M059J (cell line): ENCODE measurements at places on chromosomes 11 and 22. TPM values are rescaled to one million over a fixed set of nuclear protein-coding genes. Genes with fewer than 3 reads are reported as not detected.

TEX54 gene
- not detected in 2 replicates for total RNA-seq

OR8B2 gene
- total RNA-seq = not detected in 2 replicates

SHISAL1 gene
- 0.07 and 0.32 TPM in 2 replicates for total RNA-seq

PIH1D2 gene
- 1.4 and 1.9 TPM in 2 replicates for total RNA-seq

CYP2D6 gene
- total RNA-seq = not detected in 2 replicates

IFITM1 gene
- total RNA-seq = 1,883 and 3,156 TPM in 2 replicates

TUBA8 gene
- 1.3 and 1.7 TPM in 2 replicates for total RNA-seq

CLMP gene
- total RNA-seq = 27.6 and 31.8 TPM in 2 replicates

APLNR gene
- not detected in 2 replicates for total RNA-seq

CBX7 gene
- total RNA-seq = 0.76 and 3.0 TPM in 2 replicates
